Natural killer cell treated with Interleukin-12 subunit alpha and Interleukin-12 subunit beta and Interleukin-15 and Interleukin-18, amount 100 ng/mL, for 72 hours (primary cell): ENCODE measurements at places on chromosomes 12 and 14. TPM values are rescaled to one million over a fixed set of nuclear protein-coding genes. Genes with fewer than 3 reads are reported as not detected.

CPNE6 gene
- not detected for total RNA-seq

MDM2 gene
- total RNA-seq, result 248 TPM

PIK3C2G gene
- not detected for total RNA-seq

DBX2 gene
- not detected for total RNA-seq

ERBB3 gene
- not detected for total RNA-seq

ANO2 gene
- total RNA-seq, result not detected

CEP290 gene
- 12.6 TPM for total RNA-seq

CLSTN3 gene
- 40.0 TPM for total RNA-seq

TAMALIN gene
- 5.6 TPM for total RNA-seq

LALBA gene
- total RNA-seq, result not detected

AMHR2 gene
- not detected for total RNA-seq

ASB2 gene
- total RNA-seq, result 12.3 TPM

DTX1 gene
- not detected for total RNA-seq

PMEL gene
- not detected for total RNA-seq

C2CD5 gene
- 22.4 TPM for total RNA-seq

INHBC gene
- total RNA-seq, result not detected

GYS2 gene
- total RNA-seq, result not detected

FAIM2 gene
- total RNA-seq, result not detected

TAS2R7 gene
- not detected for total RNA-seq

MNAT1 gene
- total RNA-seq, result 52.4 TPM

AICDA gene
- not detected for total RNA-seq

LBHD2 gene
- not detected for total RNA-seq

TMEM63C gene
- total RNA-seq, result 0.84 TPM

KRT74 gene
- total RNA-seq, result not detected

RNASE7 gene
- total RNA-seq, result not detected

ZBTB39 gene
- 8.1 TPM for total RNA-seq

POTEM gene
- not detected for total RNA-seq

ING4 gene
- 13.0 TPM for total RNA-seq

TMX1 gene
- 43.2 TPM for total RNA-seq

NPFF gene
- 1.9 TPM for total RNA-seq

TAS2R9 gene
- total RNA-seq, result not detected

ASIC1 gene
- total RNA-seq, result not detected

PLA2G1B gene
- total RNA-seq, result not detected
